ENCODE measurements at places on chromosomes 3 and 15. TPM values are rescaled to one million over a fixed set of nuclear protein-coding genes. Genes with fewer than 3 reads are reported as not detected.

HGD gene
- not detected for total RNA-seq

TP63 gene
- 86.9 TPM for total RNA-seq

RBP2 gene
- not detected for total RNA-seq

TUSC7 gene
- total RNA-seq: not detected

ISLR gene
- total RNA-seq: 46.8 TPM

C3orf22 gene
- total RNA-seq: not detected

NMD3 gene
- 74.7 TPM for total RNA-seq

GOLGA8T gene
- 0.79 TPM for total RNA-seq

STX19 gene
- 4.1 TPM for total RNA-seq

OIP5 gene
- total RNA-seq: 3.2 TPM

ETV5 gene
- 16.8 TPM for total RNA-seq

PROS1 gene
- total RNA-seq: 27.0 TPM

AHSG gene
- total RNA-seq: not detected

RNU5B-1 gene
- under 0.01 TPM for total RNA-seq

All from skin of body (tissue), 3 donors.